HT-29 (cell line): ENCODE measurements at places on chromosomes 5 and 9. TPM values are rescaled to one million over a fixed set of nuclear protein-coding genes. Genes with fewer than 3 reads are reported as not detected.

- DNase-seq, result peak; percentile 31
These were observed 817 bp downstream of the GAPVD1 start for GRCh38 chr9:125262294-125262991.

DNA sequence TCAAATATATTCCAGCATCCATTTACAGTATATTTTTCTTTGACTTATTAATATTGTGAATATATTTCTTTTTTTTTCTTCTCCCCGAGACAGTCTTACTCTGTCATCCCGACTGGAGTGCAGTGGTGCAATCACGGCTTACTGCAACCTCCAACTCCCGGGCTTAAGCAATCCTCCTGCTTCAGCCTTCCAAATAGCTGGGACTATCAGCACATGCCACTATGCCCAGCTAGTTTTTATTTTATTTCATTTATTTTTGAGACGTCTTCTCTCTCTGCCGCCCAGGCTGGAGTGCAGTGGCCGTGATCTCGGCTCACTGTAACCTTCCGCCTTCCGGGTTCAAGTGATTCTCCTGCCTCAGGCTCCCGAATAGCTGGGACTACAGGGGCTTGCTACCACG is 7.4 kb upstream of the GLIPR2 start:
- DNase-seq, result no peak

- DNase-seq, result no peak
These were observed 13.2 kb downstream of the ANGPTL2 start for GRCh38 chr9:127109212-127109711.

DNA sequence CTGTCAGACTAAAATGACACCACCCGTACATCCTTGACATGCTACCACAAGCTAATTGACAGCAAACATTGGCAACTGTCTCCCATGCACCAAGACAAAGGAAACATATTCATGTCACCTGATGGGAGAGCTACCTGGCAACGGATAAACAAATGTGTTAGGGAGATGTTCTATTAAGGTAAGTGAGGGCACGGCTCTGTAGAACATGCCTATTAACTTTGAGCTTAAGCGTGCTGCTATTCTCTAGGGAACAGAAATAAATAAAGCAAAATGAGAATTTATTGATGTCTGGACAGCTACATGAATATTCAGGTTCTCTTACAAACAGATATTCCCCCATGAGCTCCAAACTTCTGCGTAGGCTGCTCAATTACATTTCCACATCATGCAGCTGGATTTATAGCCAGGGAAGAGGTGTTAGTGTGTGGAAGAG is 361.4 kb upstream of the RFX3 start:
- no peak for DNase-seq

DNA sequence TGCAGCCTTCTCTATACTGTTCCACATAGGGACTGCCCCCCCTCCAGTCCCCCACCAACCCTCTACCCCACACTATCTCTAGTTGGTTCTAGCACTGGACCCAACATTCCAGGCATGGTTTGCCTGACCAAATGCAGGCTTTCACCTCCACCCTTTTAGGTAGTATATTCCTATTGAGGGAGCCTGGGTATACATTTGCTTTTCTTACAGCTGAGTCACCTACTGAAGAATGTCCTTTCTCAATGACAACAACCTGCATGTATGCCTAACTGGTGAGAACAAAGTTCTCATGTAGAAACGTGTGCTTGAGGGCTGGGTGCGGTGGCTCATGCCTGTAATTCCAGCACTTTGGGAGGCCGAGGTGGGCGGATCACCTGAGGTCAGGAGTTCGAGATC is 8.2 kb downstream of the TNIP1 start:
- DNase-seq, result no peak

DNA sequence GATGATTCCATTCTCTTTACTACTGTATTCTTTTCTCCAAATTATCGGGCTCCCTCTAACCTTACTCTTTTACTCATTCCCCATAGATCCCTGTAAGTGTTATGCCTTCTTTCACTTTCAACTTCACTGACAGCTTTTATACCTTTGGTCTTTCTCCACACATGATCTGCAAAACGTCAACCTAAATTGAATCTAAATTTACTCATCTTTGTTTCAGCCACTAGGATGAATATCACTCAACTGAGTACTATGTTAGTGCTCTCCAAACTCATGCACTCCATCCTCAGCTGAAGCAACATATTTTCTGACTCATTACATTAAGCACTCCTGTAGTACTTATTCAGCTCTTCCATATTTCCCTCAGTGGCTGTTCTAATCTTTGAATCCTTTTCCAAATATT is 133.4 kb downstream of the ADAMTS19 start:
- DNase-seq, result no peak

DNA sequence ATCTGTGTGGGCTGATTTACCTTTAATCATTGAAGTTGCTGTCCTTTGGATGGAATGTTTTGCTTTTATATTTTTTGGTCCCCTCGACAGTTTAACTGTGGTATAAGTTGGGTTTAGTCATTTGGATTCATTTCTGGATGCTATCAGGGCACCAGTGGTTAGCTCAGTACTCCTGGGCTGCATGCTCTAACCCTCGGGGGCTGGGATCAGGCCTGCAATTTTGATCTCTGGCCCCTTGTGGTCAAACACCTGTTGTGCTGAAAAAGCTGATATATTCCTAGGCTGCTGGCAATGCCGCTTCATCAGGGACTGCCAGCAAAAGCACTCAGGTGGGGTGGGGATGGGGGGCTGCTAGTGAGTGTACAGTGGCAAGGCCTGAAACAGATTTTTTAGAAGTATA is 440.4 kb upstream of the RIOK2 start:
- DNase-seq, result no peak

- no peak for DNase-seq
These were observed 7.9 kb upstream of the NR4A3 start for GRCh38 chr9:99813739-99814138.

DNA sequence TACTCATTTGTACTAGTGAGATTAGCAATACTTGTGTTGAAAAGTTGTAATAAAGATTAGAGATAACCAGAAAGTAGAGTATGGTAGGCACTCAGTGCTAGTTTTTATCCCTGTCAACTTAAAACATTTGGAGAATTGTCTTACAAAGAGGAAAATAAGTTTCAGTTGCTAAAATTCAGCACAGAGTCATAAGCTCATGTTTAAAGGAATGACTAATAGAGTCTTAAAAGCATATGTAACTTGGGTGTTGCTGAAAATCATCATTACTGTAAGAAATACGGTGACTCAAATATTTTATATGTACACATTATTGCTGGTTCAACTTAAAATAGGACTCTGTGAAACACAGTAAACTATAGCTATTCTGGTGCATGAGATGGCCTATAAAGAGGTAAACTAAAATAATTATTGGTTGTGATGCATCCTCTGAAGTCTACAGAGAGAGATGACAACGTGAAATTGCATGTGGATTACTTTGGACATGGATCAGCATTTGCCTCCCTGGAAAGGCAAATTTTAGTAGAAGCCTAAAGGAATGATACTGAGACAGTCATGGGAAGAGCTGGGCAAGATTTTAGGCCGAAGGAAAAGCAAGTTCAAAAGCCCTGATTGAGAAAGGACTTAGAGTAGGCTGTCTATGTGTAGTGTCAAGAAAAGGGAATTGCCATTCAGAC is 34.6 kb downstream of the SGCD start:
- DNase-seq, result no peak

- DNase-seq, result no peak
These were observed 7.1 kb downstream of the WDR36 start for GRCh38 chr5:111099058-111099778.

- DNase-seq, result no peak
These were observed 298.7 kb upstream of the CDH6 start for GRCh38 chr5:30894811-30895210.

Gene PROB1
- total RNA-seq, result 1.5 and 2.0 TPM in 2 replicates

Gene FRMD3
- total RNA-seq, result 0.03 and 0.13 TPM in 2 replicates

Gene FOXD4L5
- 0.05 TPM in 1 of 2 replicates, not detected in the other for total RNA-seq

Gene PHF24
- not detected in 2 replicates for total RNA-seq

Gene RAD50
- total RNA-seq, result 8.6 and 11.3 TPM in 2 replicates
